ENCODE measurements at places on chromosomes 13 and 19.

DNA sequence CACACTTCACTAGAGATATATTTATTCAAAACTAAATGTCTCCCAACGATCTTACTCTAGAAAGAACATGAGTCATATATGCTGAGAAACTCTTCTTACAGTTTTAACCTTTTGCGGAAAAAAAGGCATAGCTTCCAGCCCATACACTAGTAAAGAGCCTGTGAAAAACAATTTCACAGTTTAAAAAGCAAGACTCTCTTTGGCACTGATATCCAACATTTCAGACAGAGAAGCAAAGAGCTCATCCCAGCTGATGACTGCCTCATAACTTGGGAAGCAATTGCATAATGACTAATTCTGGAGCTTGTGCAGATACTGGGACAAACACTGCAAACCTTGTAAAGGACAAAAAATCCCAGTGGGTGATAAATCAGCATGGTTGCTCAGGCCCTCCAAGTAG lies 88.0 kb downstream of the ENOX1 start:
- no peak for DNase-seq

- DNase-seq, result peak; percentile 44
Observed at GRCh38 chr13:34004676-34005075, 186.7 kb downstream of the RFC3 start.

DNA sequence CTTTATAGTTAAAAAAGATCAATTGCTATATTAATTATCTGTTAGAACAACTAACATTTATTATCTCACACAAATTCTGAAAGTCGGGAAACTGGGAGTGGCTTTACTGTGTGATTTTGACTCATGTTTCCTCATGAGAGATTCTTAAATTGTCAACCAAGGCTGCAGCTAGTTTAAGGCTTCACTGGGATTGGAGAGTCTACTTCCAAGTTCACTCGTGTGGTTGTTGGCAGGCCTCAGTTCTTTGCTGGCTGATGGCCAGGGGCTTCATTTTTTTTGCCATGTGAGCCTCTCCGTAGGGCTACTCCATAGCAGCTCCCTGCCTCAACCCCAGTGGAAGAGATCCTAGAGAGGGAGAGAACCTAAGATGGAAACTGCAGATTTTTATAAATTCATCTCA lies 24.5 kb upstream of the LPAR6 start:
- no peak for DNase-seq

DNA sequence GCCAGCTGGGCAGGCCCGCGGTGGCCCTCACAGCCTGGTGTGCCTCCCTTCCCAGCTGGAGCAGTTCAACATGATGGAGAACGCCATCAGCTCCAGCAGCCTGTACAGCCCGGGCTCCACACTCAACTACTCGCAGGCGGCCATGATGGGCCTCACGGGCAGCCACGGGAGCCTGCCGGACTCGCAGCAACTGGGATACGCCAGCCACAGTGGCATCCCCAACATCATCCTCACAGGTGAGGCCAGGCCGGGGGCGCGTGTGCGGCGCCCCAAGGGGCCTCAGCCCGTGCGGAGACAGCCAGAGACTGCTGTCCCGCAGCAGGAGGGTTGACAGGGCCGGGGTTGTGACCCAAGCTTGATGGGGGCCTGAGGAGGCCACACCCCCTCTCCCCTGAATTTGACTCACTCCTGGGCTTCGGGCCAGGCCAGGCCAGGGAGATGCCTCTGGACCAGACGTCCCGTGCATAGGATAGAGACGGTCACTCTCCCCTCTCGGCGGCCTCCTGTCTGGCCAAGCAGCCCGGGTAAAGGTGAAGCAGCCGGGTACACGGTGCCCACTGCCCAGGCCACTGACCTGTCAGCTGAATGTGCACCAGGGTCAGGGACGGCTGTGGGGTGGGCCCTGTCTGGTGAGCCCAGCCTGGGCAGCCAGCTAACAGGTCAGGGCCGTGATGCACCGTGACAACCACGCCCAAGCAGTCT lies 15.4 kb downstream of the COMP start:
- DNase-seq, result no peak

DNA sequence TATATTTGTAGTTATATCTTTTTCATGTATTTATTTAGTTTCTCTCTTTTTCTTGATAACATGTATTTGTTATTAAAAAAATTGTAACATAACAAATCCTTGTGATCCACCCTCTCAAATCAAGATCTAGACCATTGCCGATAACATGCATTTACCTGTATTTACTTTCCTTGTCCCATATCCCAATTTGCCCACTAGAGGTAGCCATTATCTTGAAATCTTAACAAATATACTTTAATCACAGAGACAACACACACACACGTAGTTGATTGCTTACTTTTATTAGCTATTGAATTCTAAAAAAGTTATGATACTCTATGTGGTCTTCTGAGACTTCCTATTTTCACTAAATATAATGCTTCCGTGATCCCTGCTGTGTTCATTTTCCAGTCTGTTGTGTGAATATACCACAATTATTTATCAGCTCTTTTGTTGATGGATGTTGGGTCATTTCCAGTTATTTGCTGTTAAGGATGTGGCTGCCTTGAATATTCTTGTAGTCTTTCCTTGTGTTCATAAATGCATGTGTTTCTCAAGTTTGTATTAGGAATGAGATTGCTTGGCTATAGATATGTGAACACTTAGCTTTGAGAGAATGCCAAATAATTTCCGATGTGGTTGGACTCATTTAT lies 31.3 kb upstream of the ZMYM2 start:
- DNase-seq, result no peak

- DNase-seq, result no peak
Observed at GRCh38 chr19:42422901-42423461, 4.2 kb downstream of the LIPE start.

DNA sequence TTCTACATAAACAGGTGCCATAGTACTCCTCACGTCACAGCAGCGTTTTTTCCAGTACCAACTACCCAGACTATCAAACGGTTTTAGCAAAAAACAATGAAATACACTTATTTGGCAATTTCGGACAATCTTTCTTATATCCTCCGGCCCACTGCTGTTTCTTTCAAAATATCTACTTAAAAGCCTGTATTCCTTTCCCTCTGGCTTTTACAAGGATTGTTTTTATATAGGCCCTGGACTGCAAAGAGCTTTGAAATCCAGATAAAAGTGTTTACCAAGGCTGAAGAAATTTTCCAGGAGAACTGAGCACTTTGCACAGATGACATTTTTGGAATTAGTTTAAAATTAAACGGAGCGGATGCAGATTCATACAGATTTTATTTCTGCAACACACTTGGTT lies 255.9 kb upstream of the STARD13 start:
- DNase-seq, result no peak

- DNase-seq, result no peak
Observed at GRCh38 chr13:110161112-110161882, 145.7 kb downstream of the COL4A1 start.

- no peak for DNase-seq
Observed at GRCh38 chr19:16328824-16329482, 4.3 kb downstream of the KLF2 start.

- DNase-seq, result no peak
Observed at GRCh38 chr19:10018786-10019185, 5.5 kb downstream of the RDH8 start.

Measured in NCI-H2171 (cell line).